Muscle of back (tissue), 13 donors: ENCODE measurements at places on chromosomes 1 and 21. TPM values are rescaled to one million over a fixed set of nuclear protein-coding genes. Genes with fewer than 3 reads are reported as not detected.

Gene LCE1F
- polyA plus RNA-seq = not detected

Gene KLHDC8A
- 0.50 TPM for polyA plus RNA-seq

Gene ACTL8
- polyA plus RNA-seq = not detected

Gene ARHGEF16
- 0.35 TPM for polyA plus RNA-seq

Gene ALDH4A1
- 12.6 TPM for polyA plus RNA-seq

Gene KRTAP10-4
- not detected for polyA plus RNA-seq

Gene NCDN
- 13.8 TPM for polyA plus RNA-seq

Gene PLA2G2A
- 0.77 TPM for polyA plus RNA-seq

Gene KRTAP26-1
- polyA plus RNA-seq = not detected

Gene C1orf141
- not detected for polyA plus RNA-seq

Gene IGSF9
- polyA plus RNA-seq = 0.27 TPM

Gene LRRIQ3
- polyA plus RNA-seq = 0.50 TPM

Gene SLC22A15
- polyA plus RNA-seq = 0.48 TPM

Gene AGMAT
- polyA plus RNA-seq = 3.5 TPM

Gene SHISA4
- polyA plus RNA-seq = 68.5 TPM

Gene SLC2A5
- polyA plus RNA-seq = 11.7 TPM

Gene OPTC
- not detected for polyA plus RNA-seq

Gene PLD5
- polyA plus RNA-seq = 0.92 TPM

Gene C1QA
- 18.0 TPM for polyA plus RNA-seq

Gene CLEC20A
- not detected for polyA plus RNA-seq

Gene F13B
- not detected for polyA plus RNA-seq

Gene FAM177B
- not detected for polyA plus RNA-seq

Gene SPAG17
- 1.7 TPM for polyA plus RNA-seq

Gene PRELP
- polyA plus RNA-seq = 7.6 TPM

Gene XPR1
- polyA plus RNA-seq = 11.1 TPM

Gene GUCA2A
- not detected for polyA plus RNA-seq

Gene PRAMEF15
- not detected for polyA plus RNA-seq

Gene BNIPL
- 0.86 TPM for polyA plus RNA-seq

Gene CLCA2
- polyA plus RNA-seq = 0.17 TPM

Gene CRYAA
- polyA plus RNA-seq = not detected

Gene SLC44A5
- 2.9 TPM for polyA plus RNA-seq

Gene TMEM82
- not detected for polyA plus RNA-seq

Gene DNM3
- 5.9 TPM for polyA plus RNA-seq

Gene SH2D5
- polyA plus RNA-seq = 0.17 TPM

Gene S100A7
- not detected for polyA plus RNA-seq

Gene NOS1AP
- 0.51 TPM for polyA plus RNA-seq

Gene CYYR1
- 17.7 TPM for polyA plus RNA-seq

Gene PPIH
- polyA plus RNA-seq = 37.8 TPM

Gene RGSL1
- not detected for polyA plus RNA-seq

Gene SMPDL3B
- 0.17 TPM for polyA plus RNA-seq

Gene NEXN
- polyA plus RNA-seq = 238 TPM

Gene LGR6
- polyA plus RNA-seq = 0.21 TPM

Gene LCE2C
- polyA plus RNA-seq = not detected

Gene IGSF21
- not detected for polyA plus RNA-seq
